ENCODE measurements at places on chromosomes 16 and 17. TPM values are rescaled to one million over a fixed set of nuclear protein-coding genes. Genes with fewer than 3 reads are reported as not detected.

PTGES3L gene
- 6.5 TPM for total RNA-seq

PROCA1 gene
- total RNA-seq, result 15.2 TPM

CLEC3A gene
- not detected for total RNA-seq

TMEM11 gene
- 22.6 TPM for total RNA-seq

EVI2A gene
- not detected for total RNA-seq

SLFN12 gene
- 16.6 TPM for total RNA-seq

ADAMTS18 gene
- total RNA-seq, result 5.8 TPM

DNA sequence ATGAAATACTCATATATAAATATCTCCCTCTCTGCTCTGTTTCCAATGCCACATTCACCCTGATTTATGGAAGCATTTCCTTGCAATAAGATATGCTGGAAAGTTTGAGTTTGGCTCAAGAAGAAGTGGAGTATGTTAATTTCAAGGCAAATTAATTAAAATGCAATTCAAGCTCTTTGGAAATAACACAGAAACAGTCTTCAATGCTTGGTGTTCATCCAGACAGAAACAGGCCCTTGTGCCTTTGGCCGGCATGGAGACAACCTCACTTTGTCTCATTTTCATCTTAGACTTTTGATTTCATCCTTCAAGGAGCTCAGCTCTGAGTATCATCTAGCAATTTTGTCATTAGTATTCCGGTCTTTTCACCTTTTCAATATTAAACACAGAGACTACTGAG is 210.0 kb downstream of the C16orf95 start:
- no peak for DNase-seq

GRCh38 chr17:76246080-76247066 is 6.1 kb upstream of the RNF157 start:
- no peak for DNase-seq

- DNase-seq, result no peak
Observed at GRCh38 chr16:58399718-58400633, 7.7 kb downstream of the GINS3 start.

DNA sequence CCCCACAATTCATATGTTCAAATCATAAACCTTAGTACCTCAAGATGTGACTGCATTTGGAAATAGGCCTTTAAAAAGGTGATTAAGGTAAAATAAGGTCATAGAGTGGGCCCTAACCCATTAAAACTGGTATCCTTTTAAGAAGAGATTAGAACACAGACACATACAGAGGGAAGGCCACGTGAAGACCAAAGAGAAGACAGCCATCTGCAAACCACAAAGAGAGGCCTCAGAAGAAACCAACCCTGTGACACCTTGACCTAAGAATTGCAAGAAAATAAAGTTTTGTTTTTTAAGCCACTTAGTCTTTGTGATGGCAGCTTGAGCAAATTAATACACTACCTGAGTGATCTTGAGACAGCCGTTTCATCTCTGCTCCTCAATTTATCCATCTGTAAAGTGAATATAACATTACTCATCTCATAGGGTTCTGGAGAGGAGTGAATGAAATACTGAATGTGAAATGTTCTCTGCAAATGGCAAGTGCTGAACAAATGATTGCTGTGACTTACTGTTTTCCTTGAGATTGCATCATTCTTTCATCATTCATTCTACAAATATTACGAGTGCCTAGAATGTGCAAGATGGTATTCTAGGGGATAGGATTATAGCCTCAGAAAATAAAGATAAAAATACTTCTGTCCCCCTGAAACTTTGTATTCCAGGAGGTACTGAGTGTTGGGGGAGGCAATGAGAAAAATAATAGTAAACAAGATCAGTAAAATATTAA is 222.0 kb upstream of the CDH13 start:
- DNase-seq, result no peak

DNA sequence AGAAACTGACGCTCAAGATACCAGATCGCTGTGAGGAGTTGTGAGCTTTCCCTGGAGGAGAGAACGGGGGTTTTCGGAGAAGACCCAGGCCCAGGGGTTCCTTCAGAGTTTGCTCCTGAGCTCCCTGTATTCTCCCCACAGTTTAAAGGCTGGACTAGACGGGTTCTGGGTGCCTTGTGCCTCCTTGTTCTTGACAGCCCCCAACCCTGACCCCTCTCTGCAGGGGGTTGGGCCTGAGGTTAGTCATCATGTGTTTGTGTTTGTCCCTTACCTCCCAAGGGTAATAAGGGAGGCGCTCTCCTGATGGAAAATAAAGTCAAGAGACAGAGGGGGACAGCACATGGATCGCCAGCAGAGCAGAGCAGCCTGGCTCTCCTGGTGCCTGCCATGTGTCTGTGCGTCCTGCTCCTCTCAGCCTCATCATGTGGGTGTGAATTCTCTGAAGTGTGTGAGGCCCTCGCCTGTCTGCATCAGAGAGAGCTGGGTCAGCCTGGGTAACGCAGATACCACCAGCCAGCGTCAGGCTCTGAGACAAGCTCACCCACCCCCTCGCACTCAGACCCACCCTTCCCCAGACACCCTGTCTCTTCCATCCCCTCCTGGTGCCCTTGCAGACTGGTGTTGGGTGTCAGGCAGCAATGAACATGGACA is 8.7 kb downstream of the HEXIM2 start:
- no peak for DNase-seq

DNA sequence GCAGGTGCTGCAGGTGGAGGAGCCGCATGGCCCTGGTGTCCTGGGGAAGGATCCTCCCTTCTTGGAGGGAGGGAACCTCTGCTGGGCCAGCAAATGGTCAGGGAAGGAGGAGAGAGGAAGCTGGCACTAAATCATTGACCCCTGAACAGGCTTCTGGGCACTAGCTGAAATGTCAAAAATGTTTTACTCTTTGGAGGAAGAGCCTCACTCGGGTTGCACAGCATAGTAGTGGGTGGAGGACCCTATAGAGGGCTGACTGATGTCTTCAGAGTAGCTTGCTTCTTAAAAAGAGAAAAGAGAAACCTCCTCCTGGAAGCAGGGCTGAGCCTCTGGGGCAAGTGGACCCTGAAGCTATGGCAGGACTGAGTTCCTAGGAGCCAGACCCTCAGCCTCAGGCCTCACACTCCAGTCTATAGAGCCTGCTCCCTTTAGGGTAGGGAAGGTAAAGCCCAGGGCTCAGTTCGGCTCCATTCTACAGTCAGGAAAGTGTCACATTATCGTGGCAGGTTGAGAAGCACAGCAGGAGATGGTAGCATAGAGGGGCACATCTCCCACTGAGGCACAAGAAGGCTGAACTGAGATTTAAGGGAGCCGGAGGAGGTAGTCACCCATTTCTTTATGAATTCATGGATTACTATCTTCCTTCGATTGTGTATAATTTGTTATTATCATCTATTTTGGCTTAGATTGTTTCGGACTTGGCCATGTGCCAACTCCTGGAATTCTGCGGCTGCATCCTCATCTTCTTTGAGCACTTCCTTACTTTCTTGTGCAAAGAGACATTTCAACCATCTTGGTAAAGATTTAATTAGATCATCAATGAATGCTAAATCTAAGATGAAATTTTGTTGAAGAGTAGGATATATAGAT is 7.3 kb upstream of the CUEDC1 start:
- DNase-seq, result no peak
